ENCODE measurements at places on chromosomes 6 and 20.
A peak's percentile ranks its signal among the peaks of the same experiment; 100 is the strongest.

DNA sequence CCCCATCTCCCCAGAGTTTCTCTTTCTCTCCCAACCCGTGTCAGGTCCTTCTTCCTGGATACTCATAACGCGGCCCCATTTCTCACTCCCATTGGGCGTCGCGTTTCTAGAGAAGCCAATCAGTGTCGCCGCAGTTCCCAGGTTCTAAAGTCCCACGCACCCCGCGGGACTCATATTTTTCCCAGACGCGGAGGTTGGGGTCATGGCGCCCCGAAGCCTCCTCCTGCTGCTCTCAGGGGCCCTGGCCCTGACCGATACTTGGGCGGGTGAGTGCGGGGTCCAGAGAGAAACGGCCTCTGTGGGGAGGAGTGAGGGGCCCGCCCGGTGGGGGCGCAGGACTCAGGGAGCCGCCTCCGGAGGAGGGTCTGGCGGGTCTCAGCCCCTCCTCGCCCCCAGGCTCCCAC lies at the start of gene HLA-F:
HLA-F (plus strand) TSS at position 173 of the 404 bp plus-strand sequence; CDS start at position 203, 30 bp downstream.
- DNase-seq, result no peak

- DNase-seq, result no peak
Observed at GRCh38 chr6:3233321-3233720, 5.9 kb upstream of the TUBB2B start.

DNA sequence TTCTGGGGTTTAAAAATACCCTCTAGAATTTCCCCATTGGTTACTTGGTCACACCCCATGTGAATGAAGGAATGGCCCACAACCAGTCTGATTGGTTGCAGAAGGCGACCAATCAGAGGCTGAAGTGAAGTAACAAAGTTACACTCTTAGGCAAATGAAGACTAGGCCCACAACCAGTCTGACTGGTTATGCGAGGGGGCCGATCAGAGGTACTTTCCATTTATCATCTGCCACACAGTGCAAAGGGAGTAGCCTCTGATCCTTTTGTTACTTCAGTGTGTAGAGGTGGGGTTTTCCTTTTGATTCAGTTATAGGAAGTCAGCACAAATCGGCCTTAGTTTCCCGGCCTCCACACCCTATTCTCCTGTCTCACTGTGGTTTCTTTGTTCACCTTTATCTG lies 61.2 kb upstream of the SGK1 start:
- DNase-seq, result no peak

DNA sequence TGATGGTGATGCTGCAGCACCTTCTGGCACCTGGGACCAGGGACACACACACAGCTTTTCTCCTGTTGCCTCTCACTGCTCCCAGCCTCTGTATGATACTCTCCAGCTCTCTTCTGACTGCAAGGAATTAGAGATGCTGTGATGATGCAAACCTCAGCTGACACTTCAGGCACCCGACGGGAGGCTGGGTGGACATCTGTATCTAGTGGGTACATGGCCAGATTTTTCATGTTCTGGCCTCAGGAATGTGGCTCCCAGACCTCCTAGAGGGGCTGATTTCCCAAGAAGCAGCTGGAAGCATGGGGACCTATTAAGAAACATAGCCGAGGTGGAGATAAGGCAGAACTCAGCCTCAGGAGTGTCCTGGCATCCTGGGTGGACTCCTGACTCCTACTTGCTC lies 6.8 kb upstream of the EPB41L1 start:
- DNase-seq, result no peak

DNA sequence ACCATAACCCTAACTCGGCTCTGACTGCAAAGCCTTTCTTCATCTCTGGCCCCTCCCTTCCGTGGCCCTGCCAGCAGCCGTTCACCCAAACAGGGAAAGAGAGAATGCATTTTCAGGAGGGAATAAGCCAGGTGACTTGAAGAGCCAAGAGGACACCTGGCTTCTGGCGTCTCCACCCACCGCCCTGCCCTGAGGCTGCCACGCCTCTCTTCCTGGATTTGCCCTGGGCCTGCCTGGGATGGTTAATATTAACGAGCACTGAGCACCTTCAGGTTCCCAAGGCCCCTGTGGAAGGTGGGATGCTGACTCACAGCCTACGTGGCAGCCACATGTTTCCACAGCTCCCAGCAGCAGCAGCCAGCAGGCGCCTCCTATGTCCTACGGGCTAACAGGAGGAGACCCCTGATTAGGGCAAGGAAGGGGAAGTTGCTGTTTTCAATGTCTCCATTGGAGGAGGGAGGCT lies 138.0 kb upstream of the RREB1 start:
- DNase-seq, result no peak

DNA sequence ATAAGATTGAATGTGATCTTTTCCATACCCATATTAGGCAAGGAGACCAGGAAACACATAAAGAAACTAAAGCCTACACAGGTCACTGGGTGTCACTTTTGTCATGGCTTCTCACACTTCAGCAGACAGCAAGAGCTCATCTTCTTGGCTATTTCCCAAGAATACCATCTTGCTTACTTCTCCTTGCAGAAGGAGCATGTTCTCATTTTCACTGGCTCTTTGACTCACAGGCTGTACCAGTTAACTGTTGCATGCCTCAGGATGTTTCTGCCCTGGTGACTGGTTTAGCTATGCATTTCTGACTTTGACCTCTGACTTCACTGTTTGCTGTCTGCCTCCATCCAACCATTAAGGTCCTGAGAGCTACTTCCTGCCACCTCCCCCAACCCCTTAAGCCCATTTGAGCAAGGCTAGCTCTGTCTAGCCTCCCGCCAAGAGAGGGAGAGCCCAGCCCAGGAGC lies 40.3 kb upstream of the OGFRL1 start:
- no peak for DNase-seq

DNA sequence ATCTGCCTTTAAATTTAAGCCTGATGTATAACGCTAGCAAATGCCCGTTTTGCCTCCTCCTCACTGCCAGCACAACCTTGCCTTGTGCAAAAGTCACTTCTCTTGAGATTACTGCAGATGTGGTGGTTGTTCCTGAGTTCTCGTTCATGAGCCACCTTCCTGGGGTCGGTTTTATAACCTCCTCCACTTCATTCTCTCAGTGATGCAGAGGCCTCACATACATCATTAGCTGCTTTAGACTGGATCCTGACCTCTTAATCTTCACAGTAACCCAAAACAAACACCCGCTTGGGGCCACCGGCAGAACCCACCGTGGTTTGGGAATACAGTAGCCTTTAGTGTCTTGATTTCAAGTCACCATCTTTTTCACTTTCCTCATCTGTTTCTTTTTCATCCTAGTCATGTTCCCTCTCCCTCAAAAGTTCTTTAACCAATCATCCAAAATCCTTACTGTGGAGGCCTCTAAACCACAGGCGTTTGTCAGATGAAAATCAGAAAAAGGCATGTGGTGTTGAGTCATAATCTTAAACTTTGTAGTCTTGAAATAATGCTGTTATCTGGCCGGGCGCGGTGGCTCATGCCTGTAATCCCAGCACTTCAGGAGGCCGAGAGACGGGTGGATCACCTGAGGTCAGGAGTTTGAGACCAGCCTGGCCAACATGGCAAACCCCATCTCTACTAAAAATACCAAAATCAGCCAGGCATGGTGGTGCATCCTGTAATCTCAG lies 430.3 kb upstream of the SOX4 start:
- DNase-seq, result no peak

- no peak for DNase-seq
Observed at GRCh38 chr6:145963216-145964068, 716 bp downstream of the SHPRH start.

GRCh38 chr6:17200395-17200794 lies 80.8 kb upstream of the RBM24 start:
- DNase-seq, result no peak

GRCh38 chr6:45706319-45706718 lies 309.3 kb downstream of the CLIC5 start:
- DNase-seq, result no peak

DNA sequence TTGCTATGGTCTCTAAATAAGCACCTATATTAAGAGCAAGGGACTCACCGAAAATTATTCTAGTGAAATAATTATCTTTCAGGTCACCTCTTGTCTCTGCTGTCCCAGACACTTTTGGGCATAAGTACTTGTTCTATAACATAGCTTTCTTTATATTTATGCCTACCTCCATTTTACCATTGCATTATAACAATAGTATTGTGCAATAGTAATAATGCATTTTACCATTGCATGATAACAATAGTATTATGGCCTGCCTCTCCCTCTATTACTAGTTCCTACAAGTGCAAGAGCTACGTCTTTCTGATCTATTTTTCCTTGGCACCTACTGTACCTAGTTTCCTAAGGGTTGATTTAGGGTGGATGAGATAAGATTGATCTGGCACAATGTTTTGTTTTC lies 169.2 kb downstream of the PDE7B start:
- no peak for DNase-seq

DNA sequence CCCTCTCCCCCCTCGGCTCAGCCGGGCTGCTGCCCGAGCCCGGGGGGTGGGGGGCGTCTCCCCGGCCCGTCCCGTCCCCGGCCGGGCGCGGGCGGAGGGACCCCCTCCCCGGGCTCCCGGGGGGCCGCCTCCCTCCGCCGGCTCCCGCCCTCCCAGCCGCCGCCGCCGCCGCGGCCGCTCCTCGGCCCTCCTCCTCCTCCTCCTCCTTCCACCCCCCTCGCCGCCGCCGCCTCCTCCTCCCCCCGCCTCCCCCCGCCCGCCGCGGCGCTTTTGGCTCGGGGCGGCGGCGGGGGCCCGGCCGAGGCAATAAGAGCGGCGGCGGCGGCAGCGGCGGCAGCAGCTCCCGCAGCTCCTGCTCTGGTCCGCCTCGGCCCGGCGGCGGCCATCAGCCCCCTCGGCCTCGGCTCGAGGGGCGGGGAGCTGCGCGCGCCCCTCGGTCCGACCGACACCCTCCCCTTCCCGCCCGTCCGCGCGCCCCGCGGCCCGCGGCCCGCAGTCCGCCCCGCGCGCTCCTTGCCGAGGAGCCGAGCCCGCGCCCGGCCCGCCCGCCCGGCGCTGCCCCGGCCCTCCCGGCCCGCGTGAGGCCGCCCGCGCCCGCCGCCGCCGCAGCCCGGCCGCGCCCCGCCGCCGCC lies 38.7 kb downstream of the GNAS start:
- DNase-seq, result no peak

DNA sequence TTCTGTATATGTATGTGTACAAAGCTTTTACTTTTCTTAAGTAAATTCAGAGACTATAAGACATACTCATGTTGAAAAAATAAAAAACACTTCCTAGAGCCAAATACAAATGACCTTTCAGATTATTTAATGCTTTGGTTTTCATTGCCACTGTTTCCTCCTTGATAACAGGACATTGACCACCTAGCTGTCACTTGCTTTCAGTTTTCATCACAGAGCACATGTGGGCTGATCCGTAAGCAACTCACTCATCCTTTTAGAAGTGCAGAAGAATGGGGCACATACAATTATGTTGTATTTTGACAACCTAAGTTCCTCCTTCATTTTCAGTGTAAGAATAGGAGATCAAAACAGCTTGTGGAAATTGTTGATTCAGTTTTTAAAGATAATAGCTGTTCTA lies 6.2 kb downstream of the ZBTB2 start:
- DNase-seq, result no peak

DNA sequence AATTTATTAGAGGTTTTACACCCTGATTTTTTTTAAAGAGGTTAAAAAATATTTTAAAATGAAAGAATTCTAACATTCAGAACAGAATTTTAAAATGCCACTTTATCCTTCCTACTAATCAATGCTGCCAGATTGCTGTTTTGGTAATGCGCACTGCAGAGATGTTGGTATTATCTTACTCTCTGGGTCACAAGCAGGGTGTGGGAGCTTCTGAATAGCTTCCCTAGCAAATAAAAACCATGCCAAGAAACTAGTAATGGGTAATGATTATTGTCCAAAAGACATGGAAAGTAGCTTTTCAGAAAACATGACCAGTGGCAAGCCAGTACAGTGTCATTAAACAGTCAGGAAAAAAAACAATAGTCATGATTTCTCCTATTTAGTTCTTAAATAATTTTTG lies 205.4 kb downstream of the TPBG start:
- DNase-seq, result no peak

GRCh38 chr6:14717307-14717706 lies 528.6 kb upstream of the JARID2 start:
- no peak for DNase-seq

GRCh38 chr6:163098827-163099479 lies 315.6 kb upstream of the QKI start:
- DNase-seq, result no peak

DNA sequence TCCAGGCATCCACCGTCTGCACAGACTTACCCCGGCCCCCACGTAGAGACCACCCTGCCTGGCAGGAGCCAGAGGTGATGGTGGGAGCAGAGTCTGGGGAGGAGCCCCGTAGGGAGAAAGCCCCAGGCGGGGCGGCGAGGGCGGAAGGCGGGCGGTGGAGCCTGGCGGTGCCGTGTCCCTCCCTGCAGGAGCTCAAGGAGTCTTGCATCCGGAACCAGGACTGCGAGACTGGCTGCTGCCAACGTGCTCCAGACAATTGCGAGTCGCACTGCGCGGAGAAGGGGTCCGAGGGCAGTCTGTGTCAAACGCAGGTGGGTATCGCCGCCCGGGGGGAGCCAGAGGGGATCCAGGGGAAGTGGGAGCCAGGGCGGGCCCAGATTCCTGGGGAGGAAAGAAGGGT lies 6.0 kb downstream of the CLPSL1 start:
- DNase-seq, result no peak

DNA sequence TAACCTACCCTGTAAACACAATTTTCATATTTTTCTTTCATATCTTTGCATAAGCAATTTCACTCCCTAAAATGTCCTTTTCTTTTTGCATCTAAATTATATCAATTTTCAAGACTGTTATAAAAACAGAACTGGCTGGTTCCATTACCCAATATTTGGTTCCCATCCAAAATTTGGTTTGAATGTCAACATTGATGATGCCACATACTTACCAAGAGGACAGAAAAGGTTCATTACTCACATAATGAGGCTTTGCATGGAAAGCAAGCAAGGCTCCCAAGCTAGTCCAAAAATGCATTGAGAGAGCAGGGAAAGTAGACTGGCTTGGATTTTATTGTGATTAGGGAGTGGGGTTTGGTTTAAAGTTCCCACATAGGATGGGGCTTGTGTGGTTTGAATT lies 144.4 kb upstream of the AKIRIN2 start:
- DNase-seq, result no peak

- DNase-seq, result no peak
Observed at GRCh38 chr6:43055966-43056365, 2.3 kb upstream of the CUL7 start.

- DNase-seq, result peak; percentile 22
Observed at GRCh38 chr20:44384423-44385027, 29.0 kb downstream of the HNF4A start.

All from NCI-H1417 treated with DMSO at 0.1 percent for 48 hours (cell line).